ENCODE measurements at places on chromosomes 2 and 18.

GRCh38 chr2:104744537-104744936 lies 109.4 kb upstream of the POU3F3 start:
- no peak for DNase-seq

- DNase-seq = no peak
Measured at GRCh38 chr2:195633974-195634373, 23.1 kb upstream of the SLC39A10 start.

DNA sequence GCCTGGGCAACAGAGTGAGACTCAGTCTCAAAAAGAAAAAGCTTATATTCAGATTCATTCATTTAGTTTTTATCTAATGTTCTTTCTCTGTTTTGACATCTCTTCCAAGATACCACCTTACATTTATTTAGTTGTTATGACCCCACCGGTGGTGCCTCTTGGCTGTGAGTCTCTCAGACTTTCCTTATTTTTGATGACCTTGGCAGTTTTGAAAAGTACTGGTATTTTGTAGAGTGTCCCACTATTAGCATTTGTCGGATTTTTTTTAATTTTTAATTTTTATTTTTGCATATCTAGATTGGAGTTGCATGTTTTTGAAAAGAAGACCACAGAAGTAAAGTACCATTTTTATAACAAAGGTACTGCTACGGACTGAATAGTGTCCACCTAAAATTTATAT lies 351.7 kb upstream of the KYNU start:
- DNase-seq = no peak

DNA sequence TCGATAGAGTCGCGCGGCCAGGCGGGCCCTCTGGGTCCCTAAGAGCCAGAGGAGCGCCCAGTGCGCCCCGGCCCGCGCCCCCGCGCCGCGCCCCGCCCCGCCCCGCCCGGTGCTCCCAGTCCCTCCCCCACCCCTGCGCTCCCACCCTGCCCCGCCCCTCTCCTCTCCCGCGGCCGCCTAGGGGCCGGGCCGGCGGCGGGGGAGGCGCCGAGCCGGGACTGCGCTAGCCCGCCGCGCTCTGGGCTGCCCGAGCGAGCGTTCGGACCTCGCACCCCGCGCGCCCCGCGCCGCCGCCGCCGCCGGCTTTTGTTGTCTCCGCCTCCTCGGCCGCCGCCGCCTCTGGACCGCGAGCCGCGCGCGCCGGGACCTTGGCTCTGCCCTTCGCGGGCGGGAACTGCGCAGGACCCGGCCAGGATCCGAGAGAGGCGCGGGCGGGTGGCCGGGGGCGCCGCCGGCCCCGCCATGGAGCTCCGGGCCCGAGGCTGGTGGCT lies at the start of gene GPC1:
Gene GPC1 (plus strand): TSS at position 207 of the 491 bp plus-strand sequence. CDS start 256 bp downstream, at position 463.
- DNase-seq = peak; percentile 61

GRCh38 chr2:157898591-157898996 lies 22.5 kb upstream of the ACVR1 start:
- peak; percentile 54 for DNase-seq

- DNase-seq = no peak
Measured at GRCh38 chr2:233223059-233223894, 28.2 kb upstream of the ATG16L1 start.

- no peak for DNase-seq
Measured at GRCh38 chr2:120425014-120425413, 79.1 kb downstream of the INHBB start.

- DNase-seq = no peak
Measured at GRCh38 chr2:151475071-151475470, 65.4 kb downstream of the RIF1 start.
